ENCODE measurements at places on chromosomes 12 and 14.

DNA sequence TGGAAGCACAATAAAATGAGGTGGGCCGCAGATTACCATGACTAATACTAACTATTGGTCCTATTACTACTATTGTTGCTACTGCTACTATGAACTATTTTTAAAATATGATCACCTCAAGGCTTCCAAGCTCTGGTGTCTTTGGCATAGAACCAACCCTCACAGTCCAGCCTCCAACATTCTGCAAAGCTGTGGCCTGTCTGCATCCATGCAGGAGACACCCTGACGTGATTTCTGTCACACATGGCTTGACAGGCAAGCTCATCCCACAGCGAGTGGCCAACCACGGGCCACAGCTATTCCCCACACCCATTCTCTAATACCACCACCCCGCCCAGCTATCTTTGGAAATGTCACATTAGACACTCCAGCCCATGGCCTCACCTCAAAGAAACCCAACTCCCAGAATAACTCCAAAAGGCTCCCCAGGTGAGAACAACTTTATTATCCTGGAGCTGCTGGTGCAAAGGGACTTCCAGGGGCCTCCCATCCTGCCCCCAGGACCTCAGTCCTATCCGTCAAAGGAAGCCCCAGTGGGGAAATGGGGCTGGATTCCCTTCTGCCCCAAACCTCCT, 14.4 kb downstream of the ISCU start:
- peaks cover 5% of the 10 kb centered on the region for H3K27me3 ChIP-seq
- peaks cover 26% of the 10 kb centered on the region for H3K4me1 ChIP-seq
- no peak overlapping the region for H3K4me3 ChIP-seq
- no peaks in the 10 kb centered on the region for H3K36me3 ChIP-seq

- peaks cover 28% of the 10 kb centered on the region for H3K36me3 ChIP-seq
- H3K4me3 ChIP-seq: no peak overlapping the region
- peaks cover 3% of the 10 kb centered on the region for H3K27me3 ChIP-seq
- no peak for DNase-seq
Measured at GRCh38 chr12:2826721-2827515, 7.9 kb downstream of the NRIP2 start.

GRCh38 chr12:121522971-121523370, 57.9 kb downstream of the KDM2B start:
- DNase-seq: no peak
- no peak overlapping the region for H3K27ac ChIP-seq
- H3K27me3 ChIP-seq: peaks cover 3% of the 10 kb centered on the region
- H3K4me1 ChIP-seq: no peaks in the 10 kb centered on the region
- H3K4me3 ChIP-seq: no peak overlapping the region
- H3K36me3 ChIP-seq: 0 out of 2 replicates have a peak, but pooled peaks cover 4% of the 10 kb centered on the region

- H3K27me3 ChIP-seq: peaks cover 3% of the 10 kb centered on the region
- no peak overlapping the region for H3K4me3 ChIP-seq
- no peaks in the 10 kb centered on the region for H3K36me3 ChIP-seq
- no peak for DNase-seq
Measured at GRCh38 chr12:106926657-106927056, 29.1 kb upstream of the TMEM263 start.

DNA sequence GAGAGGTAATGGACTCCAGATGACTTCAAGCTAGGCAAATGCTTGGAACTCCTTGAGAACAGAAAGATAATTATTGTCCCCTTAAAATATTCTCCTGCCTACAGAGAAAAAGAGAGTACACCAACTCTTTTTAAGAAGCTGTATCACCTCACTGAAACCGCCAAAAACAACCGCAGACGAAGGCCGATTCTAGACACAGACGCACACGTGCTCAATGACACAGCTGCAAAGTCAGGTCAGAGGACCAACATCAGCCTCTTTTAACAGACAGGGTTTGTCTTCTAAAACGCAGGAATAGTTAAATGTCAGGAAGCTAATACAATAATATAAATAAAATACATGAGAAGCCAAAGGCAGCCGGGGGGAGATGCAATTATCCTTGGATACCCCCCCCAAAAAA, 19.0 kb downstream of the SLC15A4 start:
- H3K4me3 ChIP-seq: no peak overlapping the region
- H3K36me3 ChIP-seq: peaks cover 43% of the 10 kb centered on the region
- no peaks in the 10 kb centered on the region for H3K27me3 ChIP-seq
- peaks cover 40% of the 10 kb centered on the region for H3K4me1 ChIP-seq
- DNase-seq: no peak

DNA sequence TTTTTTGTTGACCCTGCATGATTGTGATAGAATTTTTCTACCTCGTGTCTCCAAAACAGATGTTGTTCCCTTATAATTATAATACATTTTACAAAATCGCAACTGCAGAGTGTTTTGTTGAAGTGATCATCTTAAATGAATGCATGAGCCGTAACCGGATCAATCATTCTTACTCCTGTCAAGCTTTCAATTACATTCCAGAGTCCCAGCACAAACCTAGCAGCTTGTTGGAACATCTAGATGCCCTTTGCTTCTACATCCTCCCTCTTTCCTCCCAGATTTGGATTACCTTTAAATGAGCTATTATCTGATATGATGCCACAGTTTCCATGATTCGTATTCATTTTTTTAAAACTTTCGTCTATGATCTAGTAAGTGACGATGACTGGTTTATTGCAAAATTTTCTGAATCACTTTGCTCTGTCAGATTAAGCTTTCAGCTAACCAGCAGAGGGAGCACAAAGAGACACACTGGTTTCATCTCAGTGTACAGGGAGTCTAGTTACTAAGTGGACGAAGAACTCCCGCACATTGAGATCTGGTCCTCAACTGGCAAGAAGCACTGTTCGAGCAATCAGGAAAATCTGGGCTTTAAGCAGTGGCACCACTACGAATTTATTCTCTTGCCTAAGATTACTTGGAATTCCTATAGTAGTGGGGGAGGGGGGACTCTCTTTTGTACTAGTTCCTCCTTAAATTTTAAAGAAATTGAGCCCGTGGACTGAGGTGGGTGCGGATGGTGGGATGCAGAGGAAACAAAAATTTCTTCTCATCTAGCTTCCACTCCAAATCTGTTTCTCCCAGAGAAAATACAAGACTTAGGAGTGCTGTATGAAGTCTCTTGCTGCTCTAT, 40.9 kb downstream of the TSHR start:
- peaks cover 12% of the 10 kb centered on the region for H3K4me1 ChIP-seq
- H3K27ac ChIP-seq: no peak overlapping the region
- H3K27me3 ChIP-seq: peaks cover 5% of the 10 kb centered on the region
- peak overlapping the region; percentile 33 for H3K4me3 ChIP-seq
- no peaks in the 10 kb centered on the region for H3K36me3 ChIP-seq
- DNase-seq: peak; percentile 88

- H3K27me3 ChIP-seq: peaks cover 8% of the 10 kb centered on the region
- H3K4me1 ChIP-seq: peaks cover 61% of the 10 kb centered on the region
Measured at GRCh38 chr12:118060301-118061010, 523 bp downstream of the WSB2 start.

DNA sequence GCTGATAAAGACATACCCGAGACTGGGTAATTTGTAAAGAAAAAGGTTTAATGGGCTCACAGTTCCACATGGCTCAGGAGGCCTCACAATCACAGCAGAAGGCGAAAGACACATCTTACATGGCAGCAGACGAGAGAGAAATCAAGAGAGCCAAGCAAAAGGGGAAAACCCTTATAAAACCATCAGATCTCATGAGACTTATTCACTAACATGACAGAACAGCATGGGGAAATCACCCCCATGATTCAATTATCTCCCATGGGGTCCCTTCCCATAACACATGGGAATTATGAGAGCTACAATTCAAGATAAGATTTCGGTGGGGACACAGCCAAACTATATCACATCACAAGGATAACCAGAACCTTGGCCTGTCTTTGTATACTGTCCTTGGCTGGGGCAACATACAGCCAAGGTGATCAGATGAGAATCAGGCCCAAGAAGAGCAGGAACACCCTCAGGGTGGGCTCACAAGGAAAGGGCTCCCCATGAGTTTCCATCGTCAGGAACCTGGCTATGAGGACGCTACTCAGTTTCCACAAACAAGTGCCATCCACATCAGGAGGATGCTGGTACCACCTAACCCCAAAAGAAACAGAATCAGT, 152.7 kb downstream of the FOXN3 start:
- no peak for DNase-seq
- no peaks in the 10 kb centered on the region for H3K36me3 ChIP-seq
- no peak overlapping the region for H3K27ac ChIP-seq
- H3K27me3 ChIP-seq: no peaks in the 10 kb centered on the region
- H3K4me3 ChIP-seq: no peak overlapping the region

GRCh38 chr14:53668897-53669296, 287.7 kb downstream of the BMP4 start:
- DNase-seq: no peak
- no peak overlapping the region for H3K27ac ChIP-seq
- H3K4me1 ChIP-seq: peaks cover 9% of the 10 kb centered on the region
- H3K27me3 ChIP-seq: peaks cover 13% of the 10 kb centered on the region
- no peaks in the 10 kb centered on the region for H3K36me3 ChIP-seq

- peak; percentile 68 for DNase-seq
- H3K27ac ChIP-seq: peak overlapping the region; percentile 80
- no peaks in the 10 kb centered on the region for H3K27me3 ChIP-seq
Measured at GRCh38 chr14:51614707-51615106, 37.0 kb upstream of the FRMD6 start.

- peaks cover 2% of the 10 kb centered on the region for H3K27me3 ChIP-seq
- H3K27ac ChIP-seq: peak overlapping the region; percentile 96
- peak; percentile 41 for DNase-seq
- H3K4me1 ChIP-seq: peaks cover 93% of the 10 kb centered on the region
- peaks cover 5% of the 10 kb centered on the region for H3K36me3 ChIP-seq
Measured at GRCh38 chr12:47808574-47809365, 10.9 kb downstream of the HDAC7 start.

GRCh38 chr14:74083161-74083560, 1.1 kb downstream of the ALDH6A1 start:
- H3K27ac ChIP-seq: no peak overlapping the region
- no peaks in the 10 kb centered on the region for H3K36me3 ChIP-seq
- DNase-seq: no peak
- H3K27me3 ChIP-seq: peaks cover 7% of the 10 kb centered on the region
- H3K4me3 ChIP-seq: peak overlapping the region; percentile 97
- peaks cover 30% of the 10 kb centered on the region for H3K4me1 ChIP-seq

GRCh38 chr14:100118396-100119011, 40.9 kb downstream of the DEGS2 start:
- no peak overlapping the region for H3K4me3 ChIP-seq
- H3K36me3 ChIP-seq: no peaks in the 10 kb centered on the region
- H3K4me1 ChIP-seq: no peaks in the 10 kb centered on the region
- DNase-seq: no peak
- H3K27ac ChIP-seq: no peak overlapping the region
- peaks cover 31% of the 10 kb centered on the region for H3K27me3 ChIP-seq

- H3K4me1 ChIP-seq: peaks cover 46% of the 10 kb centered on the region
- DNase-seq: no peak
- no peaks in the 10 kb centered on the region for H3K27me3 ChIP-seq
- H3K27ac ChIP-seq: no peak overlapping the region
- H3K4me3 ChIP-seq: no peak overlapping the region
- peaks cover 5% of the 10 kb centered on the region for H3K36me3 ChIP-seq
Measured at GRCh38 chr12:71872972-71873371, 33.4 kb downstream of the TBC1D15 start.

DNA sequence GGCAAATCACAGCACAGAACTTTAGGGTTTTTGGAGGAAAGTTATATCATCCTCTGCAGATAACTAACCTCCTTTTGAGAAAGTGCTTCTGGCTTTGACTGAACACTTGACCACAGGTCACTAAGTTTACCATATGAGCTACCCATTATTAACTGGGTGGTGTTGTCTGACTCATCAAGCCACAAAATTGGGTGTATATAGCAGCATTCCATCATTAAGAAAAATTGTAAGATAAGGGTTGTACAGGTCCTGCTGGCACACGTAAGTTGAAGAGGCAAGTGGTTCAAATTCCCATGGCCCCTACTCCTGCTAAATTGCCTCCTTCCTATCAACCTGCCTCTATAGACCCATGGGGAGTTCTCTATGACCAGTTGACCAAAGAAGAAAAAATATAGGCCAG, 39.5 kb downstream of the L2HGDH start:
- no peaks in the 10 kb centered on the region for H3K27me3 ChIP-seq
- DNase-seq: no peak
- H3K4me1 ChIP-seq: peaks cover 7% of the 10 kb centered on the region
- no peak overlapping the region for H3K27ac ChIP-seq

GRCh38 chr12:56897844-56898361, 36.3 kb downstream of the SDR9C7 start:
- H3K4me1 ChIP-seq: peaks cover 16% of the 10 kb centered on the region
- no peaks in the 10 kb centered on the region for H3K36me3 ChIP-seq
- H3K27me3 ChIP-seq: peaks cover 2% of the 10 kb centered on the region
- H3K27ac ChIP-seq: no peak overlapping the region
- H3K4me3 ChIP-seq: no peak overlapping the region
- DNase-seq: peak; percentile 23

GRCh38 chr14:30389134-30389876, 169.7 kb upstream of the G2E3 start:
- H3K27me3 ChIP-seq: peaks cover 6% of the 10 kb centered on the region
- H3K27ac ChIP-seq: no peak overlapping the region
- H3K36me3 ChIP-seq: no peaks in the 10 kb centered on the region
